ENCODE measurements at places on chromosomes 12 and 14.
A peak's percentile ranks its signal among the peaks of the same experiment; 100 is the strongest.

- DNase-seq, result no peak
Measured at GRCh38 chr12:5792343-5792742, 152.7 kb downstream of the ANO2 start.

DNA sequence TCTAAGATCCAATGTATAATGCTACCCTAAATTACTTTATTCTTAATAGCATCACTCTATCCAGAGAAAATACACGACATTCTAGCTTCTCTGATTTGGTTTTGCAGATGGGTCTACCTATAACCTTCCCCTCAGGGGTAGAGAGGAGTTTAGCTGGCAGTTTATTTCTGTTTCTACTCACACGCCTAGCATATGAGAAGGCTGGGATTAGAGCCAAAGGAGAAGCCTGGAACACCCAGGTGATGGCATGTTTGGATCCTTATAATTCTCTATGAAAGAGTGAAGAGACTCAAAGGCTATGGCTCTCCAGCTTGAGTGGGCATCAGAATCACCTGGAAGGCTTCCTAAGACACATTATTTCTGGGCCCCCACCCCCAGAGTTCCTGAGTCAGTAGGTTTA is 131.3 kb downstream of the IGF1 start:
- DNase-seq, result no peak

GRCh38 chr14:77520555-77520954 is 21.9 kb upstream of the ISM2 start:
- no peak for DNase-seq

DNA sequence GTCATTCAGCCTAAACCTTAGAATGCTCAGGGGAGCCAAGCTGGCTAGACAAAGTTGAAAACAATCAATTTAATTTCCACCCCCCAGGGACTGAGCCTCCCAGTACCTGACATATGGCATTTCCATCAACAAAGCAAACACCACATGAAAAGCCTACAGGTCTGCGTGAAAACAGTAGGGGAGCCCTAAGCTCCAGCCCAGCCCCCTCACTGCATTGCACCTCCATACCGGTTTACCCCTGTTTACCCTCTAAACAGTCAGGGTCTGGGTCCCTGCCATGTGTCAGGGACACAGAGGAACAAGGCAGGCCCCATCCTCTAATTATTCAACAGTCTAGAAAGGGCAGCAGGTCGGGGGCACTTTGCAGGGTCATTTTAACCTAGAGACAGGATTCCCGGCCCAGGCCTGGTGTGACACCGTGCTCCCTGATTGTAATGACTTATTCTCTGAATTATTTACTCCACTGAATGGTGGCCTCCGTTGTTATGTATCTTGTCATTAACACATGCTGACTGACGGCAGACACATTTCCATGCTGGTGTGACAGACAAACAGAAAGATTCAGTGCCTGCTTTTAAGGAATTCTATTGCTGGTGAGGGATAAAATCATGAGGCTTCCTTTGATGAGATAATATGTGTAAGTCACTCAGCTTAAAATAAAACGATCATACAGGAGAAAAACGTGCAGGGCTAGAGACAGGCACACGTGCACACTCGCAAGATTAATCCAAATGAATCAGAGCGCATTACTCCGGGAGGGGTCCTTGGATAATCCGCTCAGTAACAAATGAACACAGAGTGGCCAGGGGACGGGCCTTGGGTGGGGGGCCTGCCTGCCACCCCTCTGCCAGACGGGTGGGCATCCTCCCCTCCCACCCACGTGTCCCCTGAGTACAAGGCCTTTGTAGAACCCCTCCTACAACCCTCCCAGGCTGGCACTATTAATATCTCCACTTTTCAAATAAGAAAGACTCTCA is 23.2 kb downstream of the CCDC88C start:
- no peak for DNase-seq

- no peak for DNase-seq
Measured at GRCh38 chr14:89542786-89543424, 125.9 kb upstream of the FOXN3 start.

DNA sequence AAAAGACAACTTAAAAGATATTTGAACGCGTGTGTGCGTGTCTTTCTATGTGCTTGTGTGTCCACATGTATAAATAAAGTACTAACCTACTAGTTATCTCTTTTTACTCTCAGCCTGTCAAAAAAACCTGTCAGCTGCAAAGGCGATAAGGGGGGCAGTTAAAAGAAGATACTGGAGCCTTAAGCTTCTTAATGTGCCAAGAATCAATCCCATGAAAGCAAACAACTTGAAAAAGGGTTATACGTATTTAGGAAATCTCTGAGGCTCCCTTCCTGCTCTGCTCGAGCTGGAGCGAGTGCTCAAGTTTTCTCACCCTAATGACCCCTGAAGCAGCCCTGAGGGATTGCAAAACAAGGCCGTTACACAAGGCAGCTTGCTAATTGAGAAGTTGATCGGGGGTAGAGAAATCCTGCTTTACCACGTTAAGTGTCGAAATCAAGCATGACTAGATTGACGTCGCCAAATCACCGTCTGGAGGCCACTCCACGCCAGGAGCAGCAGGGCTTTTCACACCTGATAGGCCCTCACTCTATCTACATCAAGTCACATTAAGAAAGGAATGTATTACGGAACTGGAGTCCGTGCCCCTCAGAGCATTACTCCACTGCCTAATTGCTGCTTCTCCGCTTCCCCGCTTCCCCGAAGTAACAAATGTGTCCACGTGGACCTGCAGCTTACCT is 32.4 kb downstream of the LMO3 start:
- DNase-seq, result no peak

GRCh38 chr12:27864521-27864920 is 84.5 kb upstream of the MANSC4 start:
- DNase-seq, result no peak

- peak; percentile 49 for DNase-seq
Measured at GRCh38 chr12:130747867-130748740, 32.0 kb upstream of the RIMBP2 start.

- no peak for DNase-seq
Measured at GRCh38 chr12:22459838-22460490, 84.4 kb downstream of the C2CD5 start.

- no peak for DNase-seq
Measured at GRCh38 chr14:80491650-80492049, 280.3 kb upstream of the DIO2 start.

DNA sequence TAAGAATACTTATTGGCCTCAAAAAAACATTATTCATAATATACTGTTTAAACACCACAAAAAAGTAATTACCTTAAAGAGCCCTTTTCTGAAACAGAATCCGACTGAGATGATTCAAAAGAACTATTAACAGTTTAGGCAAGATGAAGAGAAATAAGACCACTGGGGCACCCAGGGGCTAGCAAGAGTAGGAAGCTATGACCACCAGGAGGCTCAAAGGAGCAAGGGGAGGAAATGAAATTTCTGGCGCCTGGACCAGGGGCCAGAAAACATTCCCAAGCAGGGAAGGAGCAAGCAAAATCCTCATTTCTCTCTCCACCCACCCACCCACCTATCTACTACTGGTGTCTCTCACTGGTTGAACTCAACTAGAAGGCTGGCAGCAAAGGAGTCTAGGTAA is 6.3 kb upstream of the DCAF4 start:
- DNase-seq, result no peak

- no peak for DNase-seq
Measured at GRCh38 chr14:76997257-76997970, 31.1 kb downstream of the IRF2BPL start.

GRCh38 chr14:105846312-105846711 is 319.9 kb downstream of the TMEM121 start:
- DNase-seq, result no peak

DNA sequence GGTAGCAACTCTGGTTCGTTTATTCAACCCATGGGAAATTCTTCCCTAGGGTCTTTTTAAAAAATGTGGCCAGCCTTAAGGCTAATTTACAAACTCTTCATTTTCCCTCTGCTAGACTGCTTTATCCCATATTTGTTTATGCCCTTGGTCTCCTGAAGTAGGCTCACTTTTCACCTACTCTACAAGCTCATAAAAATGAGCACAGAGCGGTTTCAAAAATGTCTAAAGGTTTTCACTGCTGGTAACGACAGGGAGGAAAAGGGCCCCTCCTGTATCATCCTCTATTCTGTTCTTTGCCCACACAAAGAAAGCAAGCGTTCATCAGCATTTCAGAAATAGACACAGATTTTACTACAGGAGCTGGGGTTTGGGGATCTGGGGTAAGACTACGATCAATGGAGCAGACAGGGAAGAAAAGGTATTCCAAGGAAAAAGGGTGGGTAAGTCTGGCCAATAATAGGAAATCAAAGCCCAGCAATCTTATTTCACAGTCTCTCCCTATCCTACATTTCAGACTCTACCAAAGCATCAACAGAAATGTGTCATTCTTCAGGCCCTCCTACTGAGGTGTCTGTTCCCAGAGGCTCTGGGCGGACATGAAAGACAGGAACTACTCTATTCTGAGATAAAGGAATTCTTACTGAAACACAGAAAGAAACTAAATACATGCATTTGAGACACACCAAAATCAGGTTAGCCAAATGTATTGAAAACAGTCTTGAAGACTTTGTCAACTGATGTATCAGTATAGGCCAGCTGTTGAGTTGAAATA is 86.4 kb downstream of the SPPL3 start:
- no peak for DNase-seq

- DNase-seq, result no peak
Measured at GRCh38 chr12:65937161-65937641, 112.9 kb downstream of the HMGA2 start.

DNA sequence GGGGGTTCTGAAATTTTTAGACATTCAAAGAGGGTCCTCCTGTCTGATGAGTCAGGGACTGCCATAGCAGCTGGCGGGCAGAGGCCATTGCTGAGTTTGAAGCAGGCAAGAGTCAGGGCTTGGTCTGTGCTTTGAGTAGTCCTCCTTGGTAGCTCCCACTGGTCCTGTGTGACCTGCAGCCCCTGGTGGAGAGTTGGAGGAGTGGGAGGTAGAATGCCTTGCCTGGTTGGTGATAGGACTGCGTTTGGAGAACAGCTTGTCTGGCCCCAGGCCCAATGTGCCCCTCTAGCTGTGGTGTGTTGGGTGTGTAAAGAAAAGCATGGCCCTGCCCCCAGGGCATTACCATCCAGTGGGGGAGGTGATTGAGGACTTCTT is 116.7 kb downstream of the BEGAIN start:
- DNase-seq, result no peak

DNA sequence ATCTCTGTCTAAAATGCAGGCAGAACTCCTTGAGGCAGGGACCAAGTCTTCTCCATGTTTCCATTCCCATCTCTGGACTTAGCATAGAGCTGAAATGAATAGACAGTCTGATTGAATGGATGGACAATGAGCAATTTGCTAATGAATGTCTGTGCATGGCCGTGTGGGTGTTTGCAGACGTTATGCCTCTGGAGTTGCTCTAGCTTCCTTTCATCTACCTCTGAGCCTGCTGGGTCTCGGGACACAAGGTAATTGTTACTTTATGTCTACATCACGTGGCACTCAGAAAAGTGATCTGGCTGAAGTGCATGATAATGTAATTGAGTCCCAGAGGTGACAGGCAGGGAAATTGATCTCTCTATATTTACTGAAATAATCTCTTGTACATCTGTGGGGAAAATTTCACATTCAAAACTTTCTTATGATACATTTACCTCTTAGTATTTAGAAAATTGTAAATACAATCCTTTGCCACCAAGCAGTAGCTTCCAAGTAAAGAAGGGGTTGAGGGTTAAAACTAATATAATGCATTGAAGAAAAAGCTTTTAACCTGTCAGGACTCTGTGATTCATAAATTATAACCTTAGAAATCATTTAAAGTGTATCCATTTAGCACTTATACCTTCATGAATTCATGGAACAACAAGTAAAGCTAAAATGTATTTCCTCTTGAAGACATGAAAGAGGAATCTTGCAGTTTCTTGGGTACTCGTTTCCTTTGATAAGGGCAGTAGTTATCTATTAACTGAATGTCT is 424.1 kb downstream of the APAF1 start:
- DNase-seq, result no peak

GRCh38 chr12:47307680-47308399 is 228.1 kb upstream of the AMIGO2 start:
- DNase-seq, result peak; percentile 5

- no peak for DNase-seq
Measured at GRCh38 chr14:32324601-32325000, 4.5 kb upstream of the AKAP6 start.

DNA sequence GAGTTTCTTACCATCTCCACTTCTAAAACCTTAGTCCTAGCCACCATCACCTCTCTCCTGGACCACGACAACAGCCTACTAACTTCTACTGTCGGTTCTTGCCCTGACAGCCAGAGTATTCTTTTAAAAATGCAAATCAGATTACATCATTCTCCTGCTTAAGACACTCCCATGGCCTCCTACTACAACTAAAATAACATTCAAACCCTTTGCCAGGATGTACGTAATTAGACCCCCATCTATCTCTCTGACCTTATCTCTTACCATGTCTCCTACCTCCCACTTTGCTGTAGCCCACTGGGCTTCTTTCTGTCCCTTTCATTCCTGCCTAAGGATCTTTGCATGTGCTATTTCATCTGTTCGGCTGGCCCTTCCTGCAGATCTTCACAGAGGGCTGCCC is 27.6 kb downstream of the TRIM9 start:
- no peak for DNase-seq

GRCh38 chr12:16034136-16034817 is 123.1 kb downstream of the DERA start:
- no peak for DNase-seq

GRCh38 chr12:116090516-116090915 is 187.0 kb downstream of the MED13L start:
- DNase-seq, result no peak

- no peak for DNase-seq
Measured at GRCh38 chr12:98799146-98799810, 154.2 kb downstream of the APAF1 start.

- DNase-seq, result no peak
Measured at GRCh38 chr14:36313898-36314297, 6.5 kb downstream of the MBIP start.

GRCh38 chr14:72888636-72889201 is 5.2 kb downstream of the DPF3 start:
- no peak for DNase-seq

DNA sequence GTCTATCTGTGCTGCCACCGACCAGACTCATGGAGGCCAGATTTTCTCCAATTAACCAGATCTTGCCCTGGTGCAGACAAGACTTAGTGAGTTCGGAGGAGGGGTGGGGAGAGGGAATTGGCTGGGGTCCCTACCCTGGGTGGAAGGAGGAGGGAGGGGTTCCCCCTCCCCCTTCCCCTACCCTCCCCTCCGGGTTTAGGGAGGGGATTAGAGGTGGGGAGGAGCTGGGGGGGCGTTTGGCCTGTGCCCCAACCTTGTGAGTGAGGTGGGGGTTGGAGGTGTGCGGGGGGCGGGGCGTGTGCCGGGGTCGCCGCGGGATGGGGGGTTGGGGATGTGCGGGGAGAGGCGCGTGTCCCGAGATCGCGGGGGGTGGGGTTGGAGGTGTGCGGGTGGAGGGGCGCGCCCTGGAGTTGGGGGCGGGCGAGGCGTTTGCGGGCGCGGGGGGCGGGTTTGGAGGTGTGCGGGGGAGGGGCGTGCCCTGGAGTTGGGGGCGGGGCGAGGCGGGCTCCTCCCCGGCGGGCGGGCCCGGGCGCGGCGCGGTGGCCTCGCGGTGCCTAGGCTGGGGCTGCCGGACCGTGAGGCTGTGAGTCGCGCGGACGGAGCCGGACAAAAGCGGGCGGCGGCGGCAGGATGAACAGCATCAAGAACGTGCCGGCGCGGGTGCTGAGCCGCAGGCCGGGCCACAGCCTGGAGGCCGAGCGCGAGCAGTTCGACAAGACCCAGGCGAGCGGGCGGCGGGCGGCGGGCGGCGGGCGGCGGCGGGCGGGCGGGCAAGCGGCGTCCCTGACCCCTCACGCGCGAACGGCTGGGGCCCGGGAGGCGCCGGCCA is at the start of gene HIP1R:
Gene HIP1R (plus strand): TSS at position 537 of the 829 bp plus-strand sequence. CDS start 94 bp downstream, at position 631.
- peak; percentile 78 for DNase-seq

Measured in H1 (cell line).